ENCODE measurements at places on chromosomes 16 and 17.
A peak's percentile ranks its signal among the peaks of the same experiment; 100 is the strongest.

- no peak for DNase-seq
Observed at GRCh38 chr16:65295527-65295926, 173.7 kb upstream of the CDH11 start.

DNA sequence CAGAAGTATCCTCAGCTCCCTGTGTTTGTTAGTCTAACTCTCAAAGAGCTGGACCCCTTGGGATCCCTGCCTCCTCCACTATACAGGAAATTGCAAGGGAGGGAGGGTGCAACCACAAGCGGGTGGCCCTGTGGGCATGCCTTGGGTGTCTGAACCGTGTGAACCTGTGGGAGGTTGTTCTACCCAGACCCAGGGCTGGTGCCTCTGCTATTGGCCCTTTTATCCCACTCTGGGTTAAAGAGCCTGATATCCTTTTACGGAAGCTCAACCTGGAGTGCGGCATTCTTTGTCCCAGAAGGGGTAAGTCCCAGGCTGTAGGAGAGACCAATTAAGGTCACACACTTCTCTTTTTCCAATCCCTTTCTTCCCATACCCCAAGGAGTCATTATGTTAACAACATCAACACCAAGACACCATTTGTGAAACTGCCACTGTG, 53.4 kb downstream of the ARSG start:
- DNase-seq, result peak; percentile 36

GRCh38 chr17:74852237-74853047, 7.2 kb downstream of the GRIN2C start:
- peak; percentile 58 for DNase-seq

- DNase-seq, result no peak
Observed at GRCh38 chr17:21295036-21295952, 10.8 kb downstream of the MAP2K3 start.

GRCh38 chr17:14304773-14305517, 4.1 kb downstream of the HS3ST3B1 start:
- DNase-seq, result no peak

- DNase-seq, result peak; percentile 70
Observed at GRCh38 chr17:62724398-62725146, 83.5 kb downstream of the MARCHF10 start.

GRCh38 chr17:46894024-46894423, 28.9 kb upstream of the GOSR2 start:
- DNase-seq, result no peak

- DNase-seq, result no peak
Observed at GRCh38 chr17:37610971-37611370, 1.8 kb upstream of the SYNRG start.

GRCh38 chr17:57900991-57901743, 51.3 kb upstream of the MRPS23 start:
- DNase-seq, result no peak

- no peak for DNase-seq
Observed at GRCh38 chr17:13777003-13777402, 175.3 kb upstream of the HS3ST3A1 start.

DNA sequence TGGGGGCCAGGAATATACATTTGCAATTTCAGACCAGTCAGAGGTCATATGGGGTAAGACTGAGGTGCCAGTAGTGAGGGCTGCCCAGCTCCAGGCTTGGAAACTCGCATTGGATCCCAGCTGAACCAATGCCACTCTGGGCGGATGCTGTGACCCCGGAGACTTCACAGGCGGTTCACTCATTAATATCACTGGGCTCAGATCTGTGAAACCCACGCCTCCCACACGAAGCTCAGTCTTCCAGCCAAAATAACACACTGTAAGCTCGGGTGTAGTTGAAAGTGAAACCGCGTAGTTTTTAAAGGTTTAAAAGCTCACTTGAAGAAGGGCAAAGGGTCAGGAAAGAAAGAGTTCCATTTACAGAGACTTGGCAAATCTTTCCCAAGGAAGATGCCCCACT, 254.8 kb downstream of the FOXL1 start:
- DNase-seq, result no peak

DNA sequence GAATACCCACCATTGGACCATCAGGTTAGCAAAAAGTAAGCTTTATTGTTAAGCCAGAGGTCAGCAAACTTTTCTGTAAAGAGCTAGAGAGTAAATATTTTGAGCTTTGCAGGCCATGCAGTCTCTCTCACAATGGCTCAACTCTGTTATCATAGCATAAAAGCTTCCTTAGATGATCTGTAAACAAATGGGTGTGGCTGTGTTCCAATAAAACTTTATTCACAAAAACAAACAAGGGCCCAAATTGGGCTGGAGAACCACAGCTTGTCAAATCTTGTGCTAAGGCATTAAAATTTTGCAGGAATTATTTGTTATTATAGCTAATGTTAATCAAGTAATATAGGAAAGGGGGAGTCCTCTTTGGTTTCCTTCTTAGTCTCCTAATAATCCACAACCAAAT, 153.6 kb downstream of the GRIN2A start:
- no peak for DNase-seq

DNA sequence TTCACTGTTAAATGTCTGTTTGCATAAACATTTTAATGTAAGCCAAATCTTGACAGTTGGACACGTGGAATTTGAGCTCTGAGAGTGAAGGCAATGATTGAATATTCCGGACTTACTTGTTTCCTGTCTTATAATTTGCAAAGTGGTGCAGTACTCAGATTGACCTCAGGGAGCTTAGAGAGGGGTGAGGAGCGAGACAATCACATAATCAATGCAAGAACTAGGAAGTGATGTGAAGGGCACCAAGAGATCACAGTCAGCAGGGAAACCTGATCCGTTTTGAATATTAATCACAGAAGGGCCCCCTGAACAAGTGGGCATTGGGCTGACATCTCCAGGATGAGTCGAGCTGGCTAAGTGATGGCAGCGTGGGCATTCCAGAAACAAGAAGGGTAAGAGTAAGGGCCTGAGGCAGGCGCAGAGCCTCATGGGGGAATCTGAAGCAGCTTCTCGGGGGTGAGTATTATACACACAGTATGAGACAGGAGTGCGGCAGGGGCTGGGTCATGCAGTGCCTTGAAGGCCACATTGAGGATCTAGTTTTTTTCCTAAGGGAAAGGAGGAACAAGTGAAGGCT, 26.1 kb downstream of the TEX2 start:
- no peak for DNase-seq

- DNase-seq, result no peak
Observed at GRCh38 chr16:83589576-83589975, 218.2 kb upstream of the HSBP1 start.

GRCh38 chr16:85664580-85665372, 24.0 kb downstream of the GINS2 start:
- DNase-seq, result no peak

Data from stimulated activated CD4-positive, alpha-beta T cell treated with anti-CD3 and anti-CD28 coated beads, Interleukin-4, amount 100 ng/mL, for 4 hours (primary cell).